ENCODE measurements at places on chromosomes 11 and 22.

- DNase-seq = no peak
Observed at GRCh38 chr22:43520632-43521039, 108.8 kb downstream of the MPPED1 start.

- peak; percentile 26 for DNase-seq
Observed at GRCh38 chr11:68312117-68312779, at the start of gene LRP5. TSS of gene LRP5 (plus strand) at chr11:68312591. CDS start at chr11:68312715, 124 bp downstream.

GRCh38 chr22:25393121-25393805, 171.2 kb upstream of the GRK3 start:
- DNase-seq = no peak

DNA sequence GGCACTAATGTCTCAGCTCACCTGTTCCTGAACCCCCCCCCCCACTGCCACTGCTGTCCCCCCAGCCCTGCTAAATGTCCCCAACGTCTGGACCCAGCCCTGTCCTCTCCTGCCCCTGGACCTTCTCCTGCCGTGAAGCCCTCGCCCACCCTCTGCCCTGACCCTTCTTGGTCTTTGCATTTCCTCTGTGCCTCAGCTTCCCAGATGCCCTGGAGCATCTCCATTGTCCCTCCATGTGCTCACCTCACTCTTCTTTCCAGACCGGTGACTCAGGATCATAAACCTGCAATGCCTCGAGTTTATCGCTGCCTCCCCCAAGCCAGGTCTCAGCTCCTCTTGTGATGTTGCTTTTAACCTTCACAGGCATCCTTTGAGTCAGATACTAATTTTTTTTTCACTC, 416.4 kb downstream of the BRD1 start:
- no peak for DNase-seq

DNA sequence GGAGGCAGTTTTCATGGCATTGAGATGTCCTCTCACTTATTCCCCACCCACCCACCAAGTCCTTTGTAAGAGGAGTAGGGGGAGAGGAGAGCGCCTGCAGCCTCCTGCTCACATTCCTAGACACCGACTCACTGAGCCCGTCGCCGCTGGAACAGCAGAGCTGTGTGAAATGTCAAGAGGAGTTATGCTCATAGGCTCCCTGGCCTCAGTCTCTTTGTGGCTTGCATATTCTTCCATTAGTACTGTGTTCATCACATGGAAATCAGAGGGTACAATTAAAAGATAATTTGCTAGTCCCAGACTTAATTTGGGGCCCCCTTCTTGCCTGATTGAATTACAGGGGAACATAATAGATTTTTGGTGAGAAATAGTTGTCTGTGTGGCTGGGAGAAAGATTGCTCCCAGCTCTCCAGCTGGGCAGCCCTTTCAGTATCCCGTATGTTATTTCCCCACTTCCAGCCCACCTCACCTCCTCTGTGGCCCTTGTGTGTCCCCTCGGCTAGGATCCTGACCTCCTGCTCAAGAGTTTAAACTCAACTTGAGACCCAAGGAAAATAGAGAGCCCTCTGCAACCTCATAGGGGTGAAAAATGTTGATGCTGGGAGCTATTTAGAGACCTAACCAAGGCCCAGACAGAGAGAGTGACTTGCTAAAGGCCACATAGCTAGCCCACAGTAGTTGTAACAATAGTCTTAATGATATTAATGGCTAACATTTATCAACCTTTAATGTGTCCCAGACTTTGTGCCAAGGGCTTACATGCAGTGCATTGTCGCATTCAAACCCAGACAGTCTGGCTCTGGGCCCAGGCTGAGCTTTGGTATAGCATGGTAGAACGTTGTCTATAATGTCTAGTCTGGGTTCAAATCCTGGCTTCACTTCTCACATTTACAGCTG, 32.2 kb downstream of the LIMK2 start:
- DNase-seq = peak; percentile 44

Measured in NCI-H446 (cell line).